Endodermal cell (in vitro differentiated cells): ENCODE measurements at places on chromosomes 11 and 22. TPM values are rescaled to one million over a fixed set of nuclear protein-coding genes. Genes with fewer than 3 reads are reported as not detected.
A peak's percentile ranks its signal among the peaks of the same experiment; 100 is the strongest.

Gene C22orf42
- total RNA-seq = 0.18 and 0.20 TPM in 2 replicates

Gene TPBGL
- total RNA-seq = 1.4 TPM in 1 of 3 replicates, not detected in the others

Gene ETS1
- total RNA-seq = 25.0 to 36.7 TPM (median 34.3 TPM) in 3 replicates

Gene ZNF74
- total RNA-seq = 28.6 to 41.7 TPM (median 40.3 TPM) in 3 replicates

Gene SLC16A8
- total RNA-seq = 0.82 to 2.5 TPM (median 1.1 TPM) in 3 replicates

Gene CDC42EP2
- total RNA-seq = 5.9 and 6.9 TPM in 2 replicates

Gene HBB
- total RNA-seq = not detected in 2 replicates

Gene DDIAS
- 14.4 and 15.4 TPM in 2 replicates for total RNA-seq

- DNase-seq = peak; percentile 46
These were observed 25.7 kb upstream of the OAF start for GRCh38 chr11:120184946-120185705.

DNA sequence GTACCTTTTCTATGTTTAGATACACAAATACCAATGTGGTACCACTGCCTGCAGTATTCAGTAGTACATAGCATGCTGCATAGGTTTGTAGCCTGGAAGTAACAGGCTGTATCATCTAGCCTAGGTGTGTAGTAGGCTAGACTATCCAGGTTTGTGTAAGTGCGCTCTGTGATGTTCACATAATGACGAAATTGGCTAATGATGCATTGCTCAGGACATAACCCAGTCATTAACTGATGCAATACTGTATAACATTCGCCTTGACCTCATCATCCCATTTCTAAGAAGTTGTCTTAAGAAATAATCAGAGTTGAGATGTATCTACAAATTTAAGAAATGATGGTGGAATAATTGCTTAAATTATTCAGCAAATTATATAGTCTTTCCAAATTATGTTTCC, 116.0 kb upstream of the TIMP3 start:
- DNase-seq = no peak

DNA sequence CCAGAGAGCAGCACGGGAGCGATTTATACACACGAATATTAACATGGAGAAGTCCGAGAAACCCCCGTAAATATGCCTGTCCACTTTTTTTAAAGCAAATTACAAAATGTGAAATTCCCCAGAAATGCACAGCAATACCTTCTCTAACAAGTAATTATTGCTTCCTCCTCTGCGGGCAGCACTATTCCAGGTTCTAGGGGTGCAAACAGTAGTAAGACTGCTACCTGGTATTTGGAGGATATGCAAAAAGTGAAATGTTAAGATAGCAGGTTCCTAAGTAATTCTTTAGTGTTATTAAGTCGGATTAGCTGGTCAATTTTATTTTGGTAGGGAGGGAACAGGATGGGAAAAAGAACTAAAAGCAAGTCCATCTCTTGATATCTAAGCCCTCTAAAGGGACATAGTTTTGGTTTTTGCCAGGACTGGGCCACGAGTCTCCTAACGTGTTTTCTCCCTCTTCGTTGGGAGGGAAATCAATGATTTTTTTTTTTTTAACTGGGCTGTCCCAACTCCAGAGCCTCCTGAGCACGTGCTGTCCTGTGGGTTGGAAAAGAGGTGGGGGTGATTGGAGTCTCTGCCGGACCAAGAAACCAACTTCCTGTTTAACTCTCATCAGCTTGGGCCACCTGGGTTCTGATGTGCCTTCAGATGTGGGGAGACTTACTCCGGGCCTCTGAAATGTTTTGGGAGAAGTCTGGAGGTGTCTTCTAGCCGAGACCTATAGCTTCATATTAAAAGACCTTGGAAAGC, 1.7 kb upstream of the XBP1 start:
- DNase-seq = no peak

GRCh38 chr11:36062796-36063365, 119.0 kb downstream of the LDLRAD3 start:
- DNase-seq = no peak

- no peak for DNase-seq
These were observed 22.1 kb downstream of the ATP6V1E1 start for GRCh38 chr22:17606496-17606895.

DNA sequence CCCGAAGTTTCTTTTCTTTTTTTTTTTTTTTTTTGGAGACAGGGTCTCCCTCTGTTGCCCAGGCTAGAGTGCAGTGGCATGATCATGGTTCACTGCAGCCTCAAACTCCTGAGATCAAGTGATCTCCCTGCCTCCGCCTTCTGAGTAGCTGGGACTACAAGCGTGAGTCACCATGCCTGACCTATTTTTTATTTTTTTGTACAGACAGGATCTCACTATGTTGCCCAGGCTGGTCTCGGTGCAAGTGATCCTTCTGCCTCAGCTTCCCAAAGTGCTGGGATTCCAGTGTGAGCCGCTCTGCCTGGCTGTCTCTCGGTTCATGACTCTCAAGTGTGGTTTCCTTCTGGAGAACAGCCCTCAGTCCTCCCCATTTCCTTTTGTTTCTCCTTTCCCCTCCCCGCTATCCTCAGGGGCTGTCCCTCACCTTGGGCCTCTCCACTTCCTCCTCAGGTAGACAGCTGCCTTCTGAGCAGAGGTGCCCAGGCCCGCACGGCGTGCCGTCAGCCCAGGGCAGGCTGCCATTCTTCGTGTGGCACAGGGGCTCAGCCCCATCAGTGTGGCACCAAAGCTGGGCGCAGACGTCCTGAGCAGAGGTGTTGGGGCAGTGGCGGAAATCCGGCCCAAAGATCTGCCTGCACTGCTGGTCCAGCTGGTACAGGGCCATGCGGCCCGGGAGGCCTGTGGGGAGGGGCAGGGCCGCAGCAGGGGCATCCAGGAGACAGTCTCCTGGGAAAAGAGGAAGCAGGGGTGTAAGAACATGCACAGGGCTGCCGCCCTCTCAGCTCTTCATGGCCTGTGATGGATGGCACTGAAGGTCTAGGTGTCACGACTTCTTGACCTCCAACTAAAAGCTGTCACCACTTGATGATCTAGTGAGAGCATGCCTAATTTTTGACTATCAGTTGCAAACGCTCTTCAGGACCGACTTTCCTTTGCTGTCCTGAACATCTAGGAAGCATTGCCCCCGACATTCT, 14.0 kb downstream of the ADAMTS8 start:
- DNase-seq = no peak

DNA sequence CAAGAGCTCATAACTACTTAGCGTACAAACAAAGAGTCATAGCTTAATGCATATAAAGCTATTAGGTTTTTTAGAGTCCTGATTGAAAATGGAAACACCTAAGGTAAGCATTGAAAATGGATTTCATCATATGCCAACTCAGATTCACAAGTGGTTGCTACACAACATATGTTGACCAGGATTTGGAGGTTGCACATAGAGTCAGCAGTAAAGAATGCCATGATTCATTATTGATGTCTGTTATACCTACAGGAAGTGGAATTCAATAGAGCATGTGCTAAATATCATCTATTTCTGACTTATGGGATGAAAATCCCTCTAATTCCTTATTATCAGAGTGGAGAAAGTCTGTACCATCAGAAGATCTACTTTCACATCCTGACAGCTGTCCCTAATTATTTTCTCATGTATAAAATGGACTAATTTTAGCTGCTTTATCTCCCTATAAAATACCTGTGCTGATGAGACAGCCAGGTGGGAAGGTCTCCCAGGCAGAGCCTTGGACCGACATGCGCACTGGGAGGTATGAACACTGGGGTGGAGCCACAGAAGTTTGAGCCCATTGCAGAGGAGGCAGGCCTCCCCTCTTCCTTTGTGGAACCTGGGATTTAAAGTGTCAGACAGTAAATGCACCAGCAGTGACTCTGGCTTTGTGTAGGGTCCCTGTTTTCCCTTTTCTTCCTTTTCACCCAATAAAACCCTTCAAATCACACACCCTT, 204.2 kb downstream of the AASDHPPT start:
- DNase-seq = no peak

GRCh38 chr11:117097014-117097388, 1.2 kb downstream of the SIK3 start:
- DNase-seq = no peak

- no peak for DNase-seq
These were observed 2.2 kb downstream of the MAPK12 start for GRCh38 chr22:50259302-50259701.

DNA sequence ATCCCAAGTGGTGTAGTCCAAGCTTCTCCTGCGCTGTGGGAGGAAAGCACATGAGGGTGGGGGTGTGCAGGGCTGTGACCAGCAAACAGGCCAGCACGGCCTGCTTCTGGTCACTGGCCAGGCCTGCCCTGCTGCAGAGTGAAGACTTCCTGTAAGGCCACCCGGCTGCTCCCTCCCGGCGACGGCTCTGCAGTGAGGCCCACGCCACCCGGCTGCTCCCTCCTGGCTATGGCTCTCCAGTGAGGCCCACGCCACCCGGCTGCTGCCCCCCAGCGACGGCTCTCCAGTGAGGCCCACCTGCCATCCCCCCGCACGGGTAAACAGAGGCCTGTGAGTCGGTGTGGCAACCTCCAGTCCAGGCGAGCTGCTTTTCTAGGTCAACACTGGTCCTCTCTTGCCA, 31.4 kb upstream of the BRSK2 start:
- DNase-seq = no peak

DNA sequence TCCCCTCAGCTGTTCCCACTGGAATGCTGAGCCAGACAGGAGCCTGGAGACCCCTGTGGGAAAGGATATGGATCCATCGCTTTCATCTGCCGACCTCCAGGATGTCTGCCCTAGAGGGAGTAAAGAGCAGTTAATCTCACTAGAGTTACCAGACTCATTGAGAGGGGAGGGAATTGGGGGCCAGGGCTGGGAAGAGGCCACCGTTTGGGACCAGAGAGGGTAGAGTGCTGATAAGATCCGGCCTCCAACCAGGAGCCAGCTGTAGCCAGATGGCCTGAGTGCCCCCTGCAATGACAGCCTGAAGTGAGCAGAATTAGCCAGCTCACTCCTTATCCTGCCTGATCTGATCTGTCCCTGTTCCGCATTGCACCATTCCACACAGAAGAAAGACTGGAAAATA, 3.7 kb upstream of the APLNR start:
- DNase-seq = peak; percentile 89

GRCh38 chr11:2670541-2671100, 29.2 kb downstream of the KCNQ1OT1 start:
- peak; percentile 13 for DNase-seq

- DNase-seq = no peak
These were observed 5.7 kb downstream of the PTS start for GRCh38 chr11:112231952-112232351.

- peak; percentile 70 for DNase-seq
These were observed 216.3 kb upstream of the TBCEL start for GRCh38 chr11:120807414-120808150.

DNA sequence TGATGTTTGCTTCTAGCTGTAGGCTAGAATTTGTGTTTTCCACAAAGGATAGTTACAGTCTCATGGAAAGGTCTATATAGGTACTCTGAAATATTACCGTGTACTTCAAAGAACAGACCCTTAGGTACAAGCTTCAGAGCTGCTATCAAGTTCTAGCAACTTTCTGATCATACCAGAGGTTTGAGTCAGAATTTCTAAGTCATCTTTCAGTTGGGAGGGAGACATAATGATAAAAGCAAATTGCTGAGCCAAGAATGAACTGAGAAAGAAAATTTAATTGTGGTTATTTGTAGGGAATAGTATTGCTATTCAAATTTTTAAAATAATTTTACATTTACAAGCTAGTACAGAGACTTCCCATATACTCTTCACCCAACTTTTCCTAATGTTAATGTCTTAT, 19.9 kb upstream of the ME3 start:
- DNase-seq = no peak

- no peak for DNase-seq
These were observed 97.7 kb downstream of the CD44 start for GRCh38 chr11:35236667-35237003.

DNA sequence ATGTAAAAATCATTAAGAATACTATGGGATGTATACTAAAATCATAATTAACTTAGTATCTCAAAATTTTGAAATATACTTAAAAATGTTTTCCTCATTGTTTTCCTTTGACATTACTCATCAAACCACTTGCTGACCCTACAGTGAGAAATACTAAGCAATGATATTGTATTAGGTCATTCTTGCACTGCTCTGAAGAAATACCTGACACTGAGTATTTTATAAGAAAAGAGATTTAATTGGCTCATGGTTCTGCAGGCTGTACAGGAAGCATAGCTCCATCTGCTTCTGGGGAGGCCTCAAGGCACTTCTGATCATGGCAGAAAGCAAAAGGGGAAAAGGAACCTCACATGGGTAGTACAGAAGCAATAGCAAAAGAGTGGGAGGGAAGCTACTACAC, 950.9 kb upstream of the CHORDC1 start:
- no peak for DNase-seq

DNA sequence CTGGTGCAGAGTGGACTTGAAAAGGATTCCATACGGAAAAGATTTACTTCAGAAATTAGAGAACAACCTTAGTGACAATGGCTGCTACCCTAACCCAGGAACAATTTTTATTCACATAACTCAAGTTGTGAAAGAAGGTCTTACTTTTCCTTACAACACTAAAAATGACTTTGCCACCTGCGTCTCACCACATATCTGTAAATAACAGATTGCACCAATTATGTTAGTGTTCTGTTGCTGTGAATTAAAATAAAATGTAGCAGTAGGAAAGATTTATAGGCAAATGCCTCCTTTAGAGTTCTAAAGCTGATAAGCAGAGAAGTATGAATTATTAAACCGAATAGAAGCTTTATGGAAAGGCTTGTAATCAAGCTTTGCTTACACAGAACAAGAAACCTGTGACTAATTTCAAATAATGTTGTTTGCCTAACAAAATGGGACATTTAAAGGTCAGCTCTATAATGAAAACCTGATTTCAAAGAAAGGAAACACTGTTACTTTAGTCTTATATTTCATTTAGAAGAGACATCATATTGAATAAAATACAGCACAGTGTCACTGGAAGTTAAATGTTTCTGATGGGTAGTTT, 2237.8 kb downstream of the LRRC4C start:
- no peak for DNase-seq

DNA sequence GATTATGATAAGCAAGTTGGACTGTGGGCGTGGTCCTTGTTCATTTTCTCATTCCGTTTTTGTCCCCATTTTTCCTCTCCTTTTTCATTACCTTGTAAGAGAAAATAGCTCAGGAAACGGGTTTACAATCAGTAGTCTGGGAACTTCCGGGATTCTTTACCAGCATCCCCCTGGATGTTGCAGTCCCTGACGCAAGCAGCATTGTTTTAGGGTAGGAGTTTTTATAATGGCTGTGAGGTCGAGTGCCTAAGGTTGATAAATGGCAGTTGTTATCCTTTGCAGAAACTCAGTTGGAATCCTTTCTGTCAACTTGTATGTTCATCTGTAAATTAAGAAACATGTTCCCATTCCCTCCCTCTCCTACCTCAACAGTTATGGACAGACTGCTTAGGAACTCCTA, 68.3 kb downstream of the ARHGEF12 start:
- no peak for DNase-seq

DNA sequence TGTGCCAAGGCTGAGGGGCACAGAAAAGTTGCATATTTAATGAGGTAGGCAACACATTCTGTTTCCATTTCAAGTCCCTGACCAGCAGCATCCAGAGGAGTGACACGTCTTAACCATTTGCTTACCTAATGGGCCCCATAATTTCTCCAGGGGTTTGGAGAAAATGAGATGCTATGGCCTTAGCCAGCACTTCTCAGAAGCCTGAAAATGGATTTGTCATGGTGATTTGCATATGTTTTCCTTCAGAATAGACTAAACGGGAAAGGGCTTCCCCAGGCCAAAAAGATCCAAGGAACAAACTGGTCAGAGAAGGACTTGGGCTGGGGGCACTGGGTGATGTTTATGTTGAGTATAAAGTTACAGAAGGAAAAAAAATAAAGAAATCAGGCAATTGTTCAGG, 16.7 kb downstream of the CSRP3 start:
- no peak for DNase-seq
